BE2C (cell line): ENCODE measurements at places on chromosomes 2 and 18.

DNA sequence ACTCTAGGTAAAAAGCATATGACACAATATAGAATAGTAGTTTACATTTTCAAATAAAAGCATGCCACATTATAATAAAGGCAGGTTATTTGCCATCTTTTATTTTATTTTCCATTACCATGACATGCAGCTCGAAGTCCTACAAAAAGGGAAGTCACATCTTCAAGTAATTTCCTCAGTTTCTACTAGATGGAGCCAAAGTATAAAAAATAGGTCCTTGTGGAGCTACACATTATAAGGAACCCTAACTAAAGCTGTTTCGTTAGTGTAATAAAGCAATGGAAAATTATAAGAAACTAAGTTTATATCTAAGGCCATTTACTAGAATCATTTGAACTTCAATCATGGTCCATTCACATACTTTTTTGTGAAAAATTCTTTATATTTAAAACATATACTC lies 674.5 kb downstream of the KCNJ3 start:
- DNase-seq: no peak

- no peak for DNase-seq
These were observed 100.5 kb upstream of the UNC80 start for GRCh38 chr2:209671020-209671680.

DNA sequence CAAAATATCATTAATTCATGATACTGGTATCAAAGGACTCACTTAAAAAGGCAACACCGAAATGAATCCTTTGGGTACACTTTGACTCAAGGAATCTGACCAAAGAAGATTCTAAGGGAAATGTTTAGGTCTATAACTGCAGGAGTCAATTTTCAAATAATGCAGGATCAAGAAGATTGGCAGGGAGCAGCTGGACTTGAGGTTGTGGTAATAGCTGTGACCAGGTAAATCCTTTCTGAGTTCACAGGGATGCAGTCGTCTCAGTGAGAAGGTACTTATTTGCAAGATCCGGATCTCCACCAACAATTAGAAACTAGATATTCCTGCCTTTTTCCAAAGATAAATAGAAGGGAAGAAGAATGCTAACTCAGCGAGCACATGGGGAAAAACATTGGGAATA lies 96.9 kb downstream of the SCN9A start:
- DNase-seq: no peak

- DNase-seq: no peak
These were observed 213.4 kb downstream of the LTBP1 start for GRCh38 chr2:33160191-33160590.

DNA sequence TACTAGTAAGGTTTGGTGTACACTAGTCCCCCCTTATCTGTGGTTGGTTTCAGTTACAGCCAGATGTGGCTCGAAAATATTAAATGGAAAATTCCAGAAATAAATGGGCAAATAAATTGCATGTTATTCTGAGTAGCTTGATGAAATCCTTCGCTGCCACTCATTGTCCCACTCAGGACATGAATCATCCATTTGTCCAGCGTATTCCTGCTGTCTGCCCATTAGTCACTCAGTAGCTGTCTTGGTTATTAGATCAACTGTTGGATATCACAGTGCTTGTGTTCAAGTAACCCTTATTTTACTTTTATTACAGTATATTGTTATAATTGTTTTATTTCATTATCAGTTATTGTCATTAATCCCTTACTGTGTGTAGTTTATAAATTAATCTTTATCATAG lies 21.7 kb downstream of the ZDBF2 start:
- DNase-seq: no peak
